Adipose tissue (tissue), 3 donors: ENCODE measurements at places on chromosomes 6 and 20. TPM values are rescaled to one million over a fixed set of nuclear protein-coding genes. Genes with fewer than 3 reads are reported as not detected.

The AKAP7 gene
- polyA plus RNA-seq, result 7.6 TPM

The MYLIP gene
- 32.1 TPM for polyA plus RNA-seq

The PANK2 gene
- 22.9 TPM for polyA plus RNA-seq

The F13A1 gene
- 129 TPM for polyA plus RNA-seq

The KCNK15 gene
- polyA plus RNA-seq, result 2.4 TPM

The RHAG gene
- polyA plus RNA-seq, result 0.22 TPM

The ARID1B gene
- polyA plus RNA-seq, result 29.2 TPM

The GPSM3 gene
- polyA plus RNA-seq, result 3.9 TPM

The PACSIN1 gene
- 0.17 TPM for polyA plus RNA-seq

The TBCC gene
- 11.4 TPM for polyA plus RNA-seq

The BANF2 gene
- polyA plus RNA-seq, result 0.92 TPM

The WFDC12 gene
- polyA plus RNA-seq, result not detected

The GJE1 gene
- polyA plus RNA-seq, result not detected

The RSPH9 gene
- 0.22 TPM for polyA plus RNA-seq

The PMEPA1 gene
- 22.1 TPM for polyA plus RNA-seq

The SIRPA gene
- polyA plus RNA-seq, result 25.4 TPM

The GRM1 gene
- polyA plus RNA-seq, result not detected
